ENCODE measurements at places on chromosomes 16 and 17.

DNA sequence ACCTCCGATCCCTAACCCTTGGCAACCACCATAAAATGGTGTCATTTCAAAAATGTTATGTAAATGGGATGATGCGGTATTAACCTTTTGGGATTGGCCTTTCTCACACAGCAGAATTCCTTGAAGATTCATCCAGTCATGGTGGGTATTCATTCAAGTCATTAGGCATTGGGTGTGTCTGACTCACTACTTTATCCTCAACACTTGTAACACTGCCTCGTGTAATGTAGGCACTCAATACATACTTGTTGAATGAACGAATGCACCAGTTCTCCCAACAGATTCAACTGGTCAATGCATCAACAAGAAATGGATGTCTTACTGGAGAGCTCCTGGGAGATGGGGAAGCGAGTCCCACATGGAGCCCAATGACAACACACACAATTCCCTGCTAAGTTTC lies 21.8 kb upstream of the GAN start:
- no peak for DNase-seq

- no peak for DNase-seq
Observed at GRCh38 chr17:42472709-42473521, 14.2 kb downstream of the ATP6V0A1 start.

GRCh38 chr17:48153691-48154358 lies 46.3 kb downstream of the SNX11 start:
- peak; percentile 42 for DNase-seq

DNA sequence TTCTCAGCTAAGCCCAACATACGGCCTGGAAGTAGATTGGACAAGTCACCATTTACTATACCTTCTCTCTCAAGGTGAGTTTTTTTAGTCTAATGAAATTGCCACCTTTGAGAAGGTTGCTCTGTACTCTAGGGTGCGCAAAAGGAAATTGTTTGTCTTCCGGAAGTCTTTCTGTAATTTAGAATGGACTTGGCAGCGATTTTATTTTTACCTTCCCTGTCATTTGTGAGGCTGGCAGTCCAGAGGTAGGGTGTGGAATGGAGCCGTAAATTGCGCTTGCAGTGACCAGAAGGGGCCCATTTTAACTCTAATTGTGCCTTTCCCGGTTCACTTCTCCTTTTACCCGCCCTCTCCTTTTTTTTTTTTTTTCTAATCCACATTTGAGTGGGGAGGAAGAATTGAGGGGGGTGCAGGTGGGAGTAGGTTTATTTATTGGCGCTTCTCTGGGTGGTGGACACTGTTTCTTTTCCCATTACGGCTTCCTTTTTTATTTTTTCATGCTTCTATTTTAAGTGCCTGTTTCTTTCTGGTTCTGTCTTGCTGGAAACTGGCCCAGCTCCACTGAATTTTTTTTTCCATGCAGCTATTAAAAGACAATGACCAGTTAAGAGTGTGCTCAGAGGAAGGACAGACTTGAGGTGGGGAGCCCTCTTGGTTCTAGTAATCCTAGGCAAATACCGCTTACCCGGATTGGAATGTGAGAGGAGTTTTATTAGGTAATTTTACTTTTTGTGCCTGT lies 89.7 kb upstream of the CLEC18A start:
- DNase-seq, result no peak

DNA sequence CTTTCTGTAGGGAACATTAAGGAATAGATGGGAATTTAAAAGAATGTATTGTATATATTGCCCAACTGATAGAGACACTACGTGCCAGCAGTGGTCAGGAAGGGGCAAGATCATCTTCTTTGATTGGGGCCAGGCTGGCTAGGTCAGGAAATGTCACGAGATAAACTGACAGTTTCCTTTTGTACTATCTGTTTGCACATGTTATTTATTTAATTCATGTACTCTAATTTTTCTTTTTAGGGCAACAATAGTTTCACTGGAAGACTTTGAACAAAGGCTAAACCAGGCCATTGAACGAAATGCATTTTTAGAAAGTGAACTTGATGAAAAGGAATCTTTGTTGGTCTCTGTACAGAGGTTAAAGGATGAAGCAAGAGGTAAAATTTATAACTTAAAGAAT lies 12.6 kb downstream of the NDEL1 start:
- DNase-seq, result no peak

- DNase-seq, result no peak
Observed at GRCh38 chr17:68238871-68239253, 9.0 kb upstream of the AMZ2 start.

DNA sequence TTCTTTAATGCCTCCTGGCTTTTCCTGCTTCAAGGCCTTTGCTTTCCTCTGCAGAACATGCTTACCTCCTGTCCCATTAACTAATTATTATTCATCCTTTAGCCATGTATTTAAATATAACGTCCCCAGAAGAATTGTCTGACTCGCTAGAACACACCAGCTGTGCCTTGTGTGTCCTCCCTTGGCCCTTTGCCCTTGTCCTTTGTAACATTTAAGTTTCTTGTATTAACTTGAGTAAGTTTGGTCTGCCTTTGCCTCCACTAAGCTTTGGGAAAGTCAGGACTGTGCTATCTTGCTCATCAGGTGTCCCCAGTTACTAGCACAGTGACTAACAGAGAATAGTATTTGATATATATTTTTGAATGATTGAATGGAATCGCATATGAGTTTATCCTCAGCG lies 29.6 kb upstream of the ABCA9 start:
- no peak for DNase-seq

GRCh38 chr17:15892731-15893657 lies 51.9 kb upstream of the ADORA2B start:
- DNase-seq, result no peak

- no peak for DNase-seq
Observed at GRCh38 chr17:55727920-55728319, 5.3 kb upstream of the TMEM100 start.

DNA sequence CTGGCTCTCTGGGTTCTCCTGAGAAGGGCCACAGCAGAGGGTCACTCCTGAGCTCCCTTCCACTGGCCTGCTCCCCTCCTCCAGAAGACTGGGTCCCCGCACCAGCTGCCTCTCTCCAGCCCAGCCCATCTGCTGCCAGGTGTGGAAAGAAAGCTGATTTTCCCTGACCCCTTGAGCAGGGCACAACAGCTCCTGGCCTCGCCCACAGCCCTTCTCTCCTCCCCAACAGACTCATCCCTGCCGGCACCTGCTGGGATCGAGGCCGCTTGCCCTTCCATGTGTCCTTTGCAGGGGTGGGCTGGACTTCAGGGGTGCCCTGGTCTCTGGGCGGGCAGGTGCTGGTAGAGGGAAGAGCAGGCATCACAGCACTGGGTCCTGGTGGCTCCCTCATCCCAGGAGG lies 4.8 kb upstream of the SMIM5 start:
- no peak for DNase-seq

GRCh38 chr17:29613352-29613837 lies 9.3 kb downstream of the CORO6 start:
- DNase-seq, result peak; percentile 99

GRCh38 chr16:70576431-70577255 lies 53.0 kb downstream of the SF3B3 start:
- no peak for DNase-seq

DNA sequence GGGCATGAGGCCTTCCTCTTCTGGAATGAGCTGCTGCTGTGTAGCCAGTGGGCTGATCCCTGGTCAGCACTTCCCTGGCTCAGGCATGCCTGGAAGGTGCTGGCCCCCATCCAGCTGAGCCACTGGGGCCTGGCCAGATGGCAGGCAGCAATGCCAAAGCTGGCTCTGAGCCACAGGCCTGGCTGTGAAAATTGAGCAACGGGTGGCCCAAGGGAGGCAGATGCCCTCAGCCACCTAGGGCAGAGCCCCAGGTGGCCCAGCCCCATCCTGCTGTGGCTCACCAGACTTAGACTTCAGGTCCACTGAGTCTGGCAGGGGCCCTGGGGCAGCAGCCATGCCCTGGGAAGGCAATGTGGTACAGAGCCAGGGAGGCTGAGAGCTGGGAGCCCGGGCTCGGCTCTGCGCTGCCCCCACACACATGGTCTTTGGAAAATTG lies 8.5 kb upstream of the CRHR1 start:
- DNase-seq, result no peak

GRCh38 chr17:41917679-41918313 lies 955 bp downstream of the ACLY start:
- peak; percentile 34 for DNase-seq

- DNase-seq, result no peak
Observed at GRCh38 chr17:72660274-72661115, 432.0 kb downstream of the SLC39A11 start.

GRCh38 chr16:12951976-12952375 lies 50.6 kb downstream of the SHISA9 start:
- DNase-seq, result no peak

GRCh38 chr17:51087072-51087757 lies 33.5 kb downstream of the SPAG9 start:
- no peak for DNase-seq

DNA sequence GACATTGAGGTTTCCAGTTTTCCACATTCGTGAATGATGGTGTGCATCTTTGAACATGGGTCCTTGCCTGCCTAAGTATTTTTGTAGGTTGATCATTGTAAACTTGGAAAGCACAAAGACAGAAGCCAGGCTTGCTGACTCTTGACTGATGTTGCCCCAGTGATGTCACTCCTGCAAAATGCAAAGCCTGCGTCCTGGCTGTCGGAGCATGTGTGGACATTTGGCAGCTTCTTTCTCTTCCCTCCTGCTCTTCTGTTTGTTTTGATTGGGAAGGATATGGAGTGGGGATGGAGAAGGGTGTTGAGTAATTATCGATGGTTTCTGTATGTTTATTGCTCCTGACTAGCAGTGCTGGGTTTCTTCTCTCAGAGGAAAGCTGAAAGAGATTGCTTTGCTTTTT lies 3.2 kb downstream of the NDE1 start:
- no peak for DNase-seq

DNA sequence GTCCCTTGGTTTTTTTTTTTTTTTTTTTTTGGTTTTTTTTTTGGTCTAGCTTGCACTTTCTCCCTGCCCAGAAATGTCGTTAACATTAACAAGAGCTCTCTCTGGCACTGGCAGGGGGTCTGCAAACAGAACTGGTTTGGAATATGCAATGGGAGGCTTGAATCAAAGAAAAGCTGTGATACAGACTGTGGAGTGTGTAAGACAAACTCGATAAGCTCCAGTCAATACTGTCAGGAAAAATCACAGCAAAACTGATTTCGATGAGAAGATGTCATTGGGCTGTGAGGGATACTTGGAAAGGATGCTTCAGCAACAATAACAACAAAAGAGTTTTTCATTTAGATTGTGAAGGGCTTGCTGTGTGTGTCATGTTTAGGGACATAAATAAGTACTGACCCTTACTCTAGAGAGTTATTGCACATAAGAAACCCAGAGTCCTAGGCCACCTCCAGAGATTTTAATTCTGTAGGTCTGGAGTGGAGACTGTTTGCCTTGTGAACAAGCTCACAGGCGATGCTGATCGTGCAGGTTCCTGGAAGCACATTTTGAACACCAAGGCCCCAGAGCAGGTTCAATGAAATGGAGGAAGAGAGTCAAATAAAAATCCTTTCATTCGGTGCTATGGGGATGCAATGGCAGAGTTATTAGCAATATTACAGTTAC lies 470.7 kb upstream of the RBFOX1 start:
- no peak for DNase-seq
